ENCODE measurements at places on chromosomes 3 and 15. TPM values are rescaled to one million over a fixed set of nuclear protein-coding genes. Genes with fewer than 3 reads are reported as not detected.

- no peak for DNase-seq
Measured at GRCh38 chr3:38610436-38610835, 39.1 kb downstream of the SCN5A start.

GRCh38 chr15:43941555-43941954 is 114.8 kb downstream of the WDR76 start:
- no peak for DNase-seq

Gene TRPM1
- not detected for polyA plus RNA-seq

GRCh38 chr3:71060536-71060935 is 523.0 kb downstream of the FOXP1 start:
- DNase-seq: no peak

Gene USP4
- polyA plus RNA-seq: 80.4 TPM

DNA sequence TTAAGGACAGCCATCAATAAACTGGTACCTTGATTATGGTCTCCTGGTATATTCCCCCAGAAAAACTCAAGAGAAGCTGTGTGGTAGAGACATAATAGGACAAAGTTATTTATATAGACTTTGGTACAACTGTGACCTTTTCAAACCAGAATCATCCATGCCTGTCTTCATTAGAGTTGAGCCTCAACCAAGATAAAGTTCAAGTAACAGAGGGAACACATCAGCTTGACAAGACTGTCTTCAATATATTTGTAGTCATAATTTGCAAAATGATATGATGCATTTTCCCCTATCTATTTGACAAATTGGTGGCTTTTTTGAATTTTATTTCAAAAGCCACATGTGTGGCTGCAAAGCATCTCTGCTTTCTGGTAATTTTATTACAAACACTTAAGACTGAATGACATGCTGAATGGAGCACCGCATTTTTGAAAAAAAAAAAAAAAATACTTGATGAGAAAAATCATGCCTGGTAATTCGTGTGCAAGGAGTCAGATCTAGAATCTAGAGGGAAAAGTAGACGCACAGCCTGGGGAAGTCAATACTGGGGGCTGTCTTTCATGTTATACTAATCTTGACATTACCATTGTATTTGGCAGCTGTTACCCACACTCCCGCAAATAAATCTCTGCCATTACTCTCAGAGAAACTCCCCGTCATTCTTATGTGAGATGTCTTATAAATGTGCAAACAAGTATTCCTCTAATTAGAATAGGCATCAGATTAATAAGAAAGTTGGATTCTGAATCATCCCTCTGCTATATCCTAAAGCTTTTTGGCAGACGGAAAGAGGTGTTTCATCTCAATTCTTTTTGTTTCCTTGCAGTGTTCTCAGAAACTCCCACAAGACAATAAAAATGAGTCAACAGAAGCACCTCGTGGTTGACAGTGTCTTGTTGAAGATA is 554.8 kb upstream of the CBLB start:
- no peak for DNase-seq

DNA sequence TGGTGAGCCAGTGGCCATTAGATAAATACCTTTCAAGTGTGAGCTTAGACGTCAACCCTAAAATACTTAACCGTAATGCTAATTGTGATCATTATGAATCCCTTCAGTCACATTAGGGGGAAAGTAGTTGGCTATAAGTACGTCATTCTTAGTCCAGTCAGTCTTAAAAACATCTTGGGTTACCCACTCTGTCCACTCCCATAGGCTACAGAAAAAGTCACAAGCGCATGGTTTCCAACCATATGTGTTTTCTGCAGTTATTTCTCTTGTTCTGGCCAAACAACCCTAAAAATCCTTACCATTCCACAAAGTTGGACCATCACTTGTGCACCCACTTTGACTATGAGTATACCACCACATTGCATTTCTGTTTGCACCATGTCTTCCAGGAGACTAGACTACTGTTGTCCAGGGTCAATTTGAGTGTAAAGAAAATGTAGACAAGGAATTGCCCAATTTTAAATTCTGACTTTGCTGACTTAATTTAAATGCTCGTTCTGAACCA is 3.3 kb downstream of the RPL15 start:
- DNase-seq: no peak

DNA sequence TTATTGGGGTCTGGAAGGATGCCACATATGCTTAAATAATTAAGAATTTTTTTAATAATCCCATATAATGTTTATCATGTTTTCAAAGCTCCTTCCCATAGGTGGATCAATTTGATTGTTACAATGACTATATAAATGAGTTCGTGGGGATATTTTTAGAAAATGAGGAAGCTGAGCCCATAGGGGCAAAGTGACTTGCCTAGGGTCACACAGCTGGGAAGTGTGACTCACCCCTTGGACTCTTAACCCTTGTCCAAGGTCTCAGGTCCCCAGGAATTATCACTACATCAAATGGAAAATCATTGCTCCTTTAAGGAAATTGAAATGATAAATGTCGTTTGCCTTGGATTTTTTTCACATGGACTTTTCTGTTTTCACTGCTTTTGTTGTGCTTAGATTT is 161.2 kb upstream of the RGMA start:
- DNase-seq: no peak

DNA sequence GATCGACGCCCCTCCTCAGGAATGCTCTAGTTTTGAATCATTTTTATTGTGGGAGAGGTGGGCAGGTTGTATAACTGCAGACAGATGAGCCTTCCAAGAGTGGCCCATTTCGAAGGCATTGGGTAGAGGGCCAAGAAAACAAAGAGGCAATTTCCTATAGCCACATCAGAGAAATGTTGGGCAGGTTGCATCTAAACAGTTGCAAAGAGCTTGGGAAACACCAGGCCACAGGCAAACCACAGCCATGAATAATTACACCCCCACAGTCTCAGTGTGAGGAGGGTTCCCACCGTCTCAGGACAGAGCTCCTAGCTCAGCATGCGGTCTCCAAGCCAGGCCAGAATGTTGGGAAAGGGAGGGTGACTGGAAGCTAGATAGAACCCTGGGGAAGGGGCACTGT is 257.3 kb downstream of the ABHD5 start:
- no peak for DNase-seq

Gene SST
- polyA plus RNA-seq: not detected

DNA sequence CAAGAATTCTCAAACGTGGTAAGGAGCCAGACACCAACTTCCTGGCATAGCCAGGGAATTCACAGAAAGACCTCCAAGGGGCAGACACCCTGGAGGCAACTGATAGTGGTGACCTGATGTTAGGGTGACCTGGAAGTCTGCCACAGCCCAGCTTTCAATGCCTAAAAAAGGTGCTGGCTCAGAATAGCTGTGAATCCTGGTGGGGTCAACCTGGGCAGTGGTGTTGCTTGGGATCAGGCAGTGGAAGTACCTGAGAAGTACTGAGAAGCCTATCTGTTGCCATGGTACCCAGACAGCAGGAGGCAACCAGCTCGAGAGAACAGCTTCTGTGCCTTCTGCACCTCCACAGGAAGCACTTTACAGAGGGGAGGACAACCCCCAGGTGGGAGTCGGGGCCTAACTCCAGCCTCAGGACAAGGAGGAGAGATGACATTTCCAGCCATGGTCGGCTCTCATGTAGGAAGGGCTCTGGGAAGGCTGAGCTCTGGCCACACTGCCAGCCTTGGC is 55.4 kb upstream of the LARS2 start:
- DNase-seq: no peak

DNA sequence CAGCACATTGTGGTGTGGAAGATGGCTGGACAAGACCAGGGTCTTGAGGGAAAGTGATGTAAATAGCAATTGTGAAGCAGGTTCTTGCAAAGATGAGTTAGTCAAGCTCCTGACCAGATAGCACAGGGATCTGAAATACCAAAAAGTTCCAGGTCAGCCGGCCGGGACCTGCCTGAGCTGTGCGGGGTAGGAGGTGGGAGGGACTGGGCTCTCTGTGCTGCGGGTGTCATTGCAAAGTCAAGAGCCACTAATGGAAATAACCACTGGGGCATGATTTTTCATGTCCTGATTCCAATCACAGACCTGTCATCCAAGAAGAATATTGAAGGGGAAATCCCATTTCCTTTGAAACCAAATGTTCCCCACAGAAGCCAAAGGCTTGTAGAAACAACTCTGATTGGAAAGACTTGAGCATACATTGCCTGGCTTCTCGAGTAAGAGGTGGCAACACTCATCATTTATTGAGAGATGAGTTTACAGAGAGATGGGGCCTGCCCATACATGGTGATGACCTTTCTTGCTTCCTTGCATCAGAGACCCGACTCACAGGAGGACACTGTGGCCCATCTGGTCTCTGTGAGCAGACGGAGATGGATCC is 44.2 kb upstream of the KY start:
- DNase-seq: no peak

GRCh38 chr15:92159481-92159880 is 234.2 kb upstream of the ST8SIA2 start:
- DNase-seq: no peak

Gene AHSG
- not detected for polyA plus RNA-seq

Gene MAP4
- 285 TPM for polyA plus RNA-seq

DNA sequence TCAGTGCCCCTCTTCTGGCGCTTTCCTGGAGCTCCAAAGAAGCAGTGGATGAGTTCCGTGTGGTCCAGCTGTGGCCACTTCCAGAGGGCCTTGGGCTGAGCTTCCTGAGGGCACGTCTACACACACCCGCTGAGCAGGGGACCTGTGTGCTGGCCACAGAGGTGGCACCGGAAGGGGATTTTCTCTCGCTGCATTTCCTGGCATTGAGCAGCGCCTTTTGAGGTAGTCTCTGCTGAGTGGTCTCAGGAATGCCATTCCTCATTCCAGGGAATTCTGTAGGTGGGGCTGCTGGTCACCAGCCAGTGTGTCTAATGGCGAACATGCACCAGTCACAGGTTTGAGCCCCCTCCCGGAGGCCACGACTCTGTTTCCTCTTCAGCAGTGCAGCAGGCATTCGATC is 48.1 kb downstream of the AMOTL2 start:
- DNase-seq: no peak

GRCh38 chr3:173703771-173704170 is 306.2 kb downstream of the NLGN1 start:
- no peak for DNase-seq

- DNase-seq: no peak
Measured at GRCh38 chr3:67610458-67610857, 44.0 kb downstream of the SUCLG2 start.

DNA sequence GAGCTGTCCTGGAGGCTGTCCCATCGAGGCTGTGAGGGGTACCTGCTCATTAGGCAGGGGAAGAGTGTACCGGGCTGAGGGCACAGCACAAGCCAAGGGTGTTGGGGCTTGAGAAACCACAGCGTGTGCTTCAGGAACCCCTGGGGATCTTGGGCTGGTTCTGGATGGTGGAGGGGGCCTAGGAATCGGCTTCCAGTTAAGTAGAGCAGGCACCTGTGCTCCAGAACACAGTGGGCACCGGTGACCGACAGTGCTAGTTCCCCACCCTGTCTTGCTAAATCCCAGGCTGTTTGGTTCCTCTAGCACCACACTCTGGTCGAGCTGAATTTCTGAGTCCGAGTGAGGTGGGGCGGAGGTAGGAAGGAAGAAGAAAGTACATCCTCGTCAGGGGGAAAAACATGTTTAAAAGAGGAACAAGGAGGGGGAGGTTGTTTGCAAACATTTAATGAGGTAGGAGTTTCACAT is 29.1 kb downstream of the SLC6A6 start:
- DNase-seq: no peak

- no peak for DNase-seq
Measured at GRCh38 chr3:134249296-134249841, 1.3 kb downstream of the RYK start.

Gene VIPR1
- not detected for polyA plus RNA-seq

- DNase-seq: no peak
Measured at GRCh38 chr15:64522226-64522823, 61.9 kb downstream of the ZNF609 start.

Gene BNC1
- polyA plus RNA-seq: 2.2 TPM

GRCh38 chr15:77026501-77027110 is 31.7 kb downstream of the PSTPIP1 start:
- DNase-seq: no peak

GRCh38 chr3:169954142-169954756 is 12.4 kb upstream of the SEC62 start:
- DNase-seq: no peak

- DNase-seq: no peak
Measured at GRCh38 chr3:195758721-195759353, 38.1 kb downstream of the MUC20 start.

- DNase-seq: no peak
Measured at GRCh38 chr15:90859234-90860131, 8.9 kb upstream of the FURIN start.

- DNase-seq: no peak
Measured at GRCh38 chr3:195365371-195365770, 77.4 kb downstream of the ACAP2 start.

Gene SLC28A1
- polyA plus RNA-seq: not detected

Gene ZPLD1
- polyA plus RNA-seq: 0.02 TPM

DNA sequence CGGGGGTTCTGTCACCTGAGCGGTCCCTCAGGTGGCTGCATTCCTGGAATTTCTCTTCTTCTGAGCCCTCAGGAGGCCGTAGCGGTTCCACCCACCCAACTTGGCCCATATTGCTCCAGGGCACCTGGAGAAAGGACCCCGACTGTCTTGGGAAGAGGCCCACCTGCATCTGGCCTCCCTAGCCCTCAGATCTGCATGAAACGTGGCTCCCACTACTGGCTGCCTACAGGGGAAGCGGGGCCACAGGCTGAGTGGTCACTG is 9.9 kb upstream of the ANPEP start:
- DNase-seq: no peak

Gene CLSTN2
- polyA plus RNA-seq: 0.04 TPM

Gene BMF
- polyA plus RNA-seq: 6.2 TPM

GRCh38 chr3:27228805-27229204 is 140.4 kb downstream of the NEK10 start:
- no peak for DNase-seq

Gene NEK10
- 3.0 TPM for polyA plus RNA-seq

DNA sequence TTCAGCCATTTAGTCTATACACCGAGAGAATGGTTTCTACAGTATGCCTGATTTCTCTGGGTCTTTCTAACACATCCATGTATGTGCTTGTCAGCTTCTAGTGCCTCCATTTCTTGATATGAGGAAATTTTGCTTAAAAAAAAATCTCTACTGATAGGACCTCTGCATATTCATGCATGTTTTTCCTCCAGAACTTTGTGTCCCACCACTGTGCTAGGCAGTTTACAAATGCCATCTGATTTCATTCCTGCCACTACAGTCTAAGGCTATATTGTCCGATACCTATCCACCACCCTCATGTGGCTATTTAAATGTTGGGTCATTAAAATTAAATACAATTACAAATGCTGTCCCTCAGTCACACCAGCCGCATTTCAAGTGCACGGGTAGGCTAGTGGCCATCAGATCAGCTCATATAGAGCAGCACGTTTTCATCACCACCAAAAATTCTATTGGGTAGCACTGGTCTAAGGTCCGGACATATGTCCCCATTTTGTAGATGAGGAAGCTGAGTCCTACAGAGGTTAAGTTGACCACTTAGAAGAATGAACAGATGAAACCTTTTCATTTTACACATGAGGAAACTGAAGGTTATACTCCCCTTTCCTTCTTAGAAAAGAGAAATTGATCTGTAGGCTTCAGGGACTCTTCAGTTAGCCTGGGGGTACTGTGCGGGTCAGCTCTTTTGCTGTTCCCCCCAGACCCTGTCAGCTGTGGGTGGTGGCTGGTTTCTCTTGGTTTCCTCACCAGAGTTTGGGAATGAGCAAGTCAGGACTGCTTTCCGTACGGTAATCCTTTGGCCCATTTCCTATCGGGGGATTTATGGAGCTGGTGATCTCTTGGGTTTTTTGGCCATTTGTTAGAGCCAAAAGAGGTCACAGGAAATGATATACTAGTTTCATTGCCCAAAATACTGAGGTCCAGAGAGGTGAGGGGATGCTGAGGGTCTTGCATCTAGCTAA is 56.5 kb downstream of the SMAD3 start:
- no peak for DNase-seq

All from AG04450 (cell line).